ENCODE measurements at places on chromosomes 6 and 20. TPM values are rescaled to one million over a fixed set of nuclear protein-coding genes. Genes with fewer than 3 reads are reported as not detected.

- no peak for DNase-seq
Observed at GRCh38 chr20:9647741-9648140, 133.4 kb downstream of the LAMP5 start.

DNA sequence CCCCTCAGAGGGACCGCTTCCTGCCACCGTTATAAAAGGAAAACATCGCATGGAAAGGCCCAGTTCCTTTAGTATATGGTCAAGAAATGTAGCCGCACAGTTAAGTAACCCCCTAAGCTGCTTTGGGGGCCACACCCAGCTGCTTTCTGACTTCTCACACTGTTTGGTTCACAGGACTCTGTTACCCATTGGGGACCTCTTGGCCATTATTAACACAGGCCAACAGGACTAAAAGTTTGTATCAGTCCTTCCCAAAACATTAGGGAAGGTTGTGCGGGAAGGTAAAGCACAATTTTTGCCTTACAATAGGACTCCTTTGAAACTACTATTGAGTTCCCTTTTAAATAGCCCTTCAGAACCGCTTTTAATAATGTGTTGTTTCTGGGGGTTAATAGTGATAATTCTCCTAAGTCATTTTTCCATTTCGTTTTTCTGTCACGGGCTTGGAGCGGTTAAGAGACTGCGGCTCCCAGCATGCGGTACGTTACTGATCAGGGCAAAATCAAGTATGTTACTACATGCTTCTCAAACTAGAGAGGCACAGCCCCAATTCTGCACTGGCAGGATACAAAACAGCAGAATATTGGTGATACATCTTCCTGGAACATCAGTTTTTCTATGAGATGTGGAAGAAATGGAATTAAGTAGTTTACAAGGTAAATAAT is 668 bp upstream of the RPP40 start:
- DNase-seq, result no peak

DNA sequence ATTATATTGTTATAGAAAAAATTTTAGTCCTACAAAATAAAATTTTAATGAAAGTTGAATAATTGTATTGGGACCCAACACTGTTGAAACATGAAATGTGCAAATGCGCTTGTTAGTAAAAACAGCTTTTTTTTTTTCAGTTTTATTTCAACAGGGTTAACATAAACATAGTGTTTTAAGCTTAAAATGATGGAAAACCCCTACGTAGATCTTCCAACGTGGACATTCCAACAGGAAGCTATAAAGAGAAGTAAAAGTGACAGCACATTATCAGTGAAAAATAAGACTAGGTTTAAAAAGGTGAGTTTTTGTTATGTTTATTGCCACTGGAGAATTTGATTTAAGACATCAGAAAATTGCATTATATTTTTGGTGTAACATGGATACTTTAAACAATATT is 6.5 kb upstream of the GPR31 start:
- no peak for DNase-seq

Gene MEI4
- not detected for total RNA-seq

GRCh38 chr6:137840252-137840651 is 26.8 kb upstream of the TNFAIP3 start:
- DNase-seq, result no peak

GRCh38 chr20:49252556-49253350 is 25.1 kb downstream of the ZNFX1 start:
- DNase-seq, result no peak
